ENCODE measurements at places on chromosomes 1 and 21.

- no peak for DNase-seq
Measured at GRCh38 chr21:44521301-44521927, 18.6 kb downstream of the KRTAP10-1 start.

DNA sequence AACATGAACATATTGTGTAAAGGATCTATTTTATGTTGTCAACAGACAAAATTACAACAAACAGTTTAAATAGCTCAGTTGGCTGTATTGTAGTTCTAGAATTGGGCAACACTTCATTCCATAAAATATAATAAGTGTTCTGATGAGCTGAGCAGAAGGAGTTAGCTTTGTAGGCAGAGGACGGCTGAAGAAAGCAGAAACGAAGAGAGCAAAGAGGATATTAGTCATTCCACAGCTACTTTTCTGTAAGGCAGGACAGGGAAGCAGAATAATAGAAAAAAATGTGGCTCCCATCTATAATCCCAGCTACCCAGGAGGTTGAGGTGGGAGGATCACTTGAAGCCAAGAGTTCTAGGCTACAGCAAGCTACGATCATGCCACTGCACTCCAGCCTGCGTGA, 20.2 kb upstream of the IVNS1ABP start:
- no peak for DNase-seq

- no peak for DNase-seq
Measured at GRCh38 chr1:223700942-223701637, 11.2 kb upstream of the CAPN2 start.

- DNase-seq = no peak
Measured at GRCh38 chr1:94580367-94581115, 39.0 kb upstream of the F3 start.

- DNase-seq = no peak
Measured at GRCh38 chr1:226663327-226663704, 75.8 kb downstream of the ITPKB start.

- DNase-seq = no peak
Measured at GRCh38 chr1:230979389-230979716, 459 bp downstream of the ARV1 start.

- no peak for DNase-seq
Measured at GRCh38 chr1:44357710-44358109, 2.7 kb upstream of the ERI3 start.

DNA sequence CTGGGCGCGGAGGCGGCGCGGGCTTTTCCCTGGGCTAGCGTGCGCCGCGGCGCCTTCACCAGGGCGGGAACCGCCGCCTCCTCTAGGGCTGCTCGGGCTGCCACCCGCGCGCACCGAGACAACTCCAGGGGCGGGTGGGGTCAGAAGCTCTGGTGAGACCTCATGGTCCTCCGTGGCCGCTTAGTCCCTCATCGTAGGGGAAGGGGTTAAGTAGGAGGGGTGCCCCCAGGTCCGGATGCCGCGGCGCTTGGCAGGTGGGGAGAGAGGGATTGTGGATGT, 559 bp downstream of the SERTAD4 start:
- DNase-seq = no peak

- DNase-seq = no peak
Measured at GRCh38 chr1:6961289-6961688, 176.0 kb downstream of the CAMTA1 start.
